ENCODE measurements at places on chromosomes 6 and 20.

DNA sequence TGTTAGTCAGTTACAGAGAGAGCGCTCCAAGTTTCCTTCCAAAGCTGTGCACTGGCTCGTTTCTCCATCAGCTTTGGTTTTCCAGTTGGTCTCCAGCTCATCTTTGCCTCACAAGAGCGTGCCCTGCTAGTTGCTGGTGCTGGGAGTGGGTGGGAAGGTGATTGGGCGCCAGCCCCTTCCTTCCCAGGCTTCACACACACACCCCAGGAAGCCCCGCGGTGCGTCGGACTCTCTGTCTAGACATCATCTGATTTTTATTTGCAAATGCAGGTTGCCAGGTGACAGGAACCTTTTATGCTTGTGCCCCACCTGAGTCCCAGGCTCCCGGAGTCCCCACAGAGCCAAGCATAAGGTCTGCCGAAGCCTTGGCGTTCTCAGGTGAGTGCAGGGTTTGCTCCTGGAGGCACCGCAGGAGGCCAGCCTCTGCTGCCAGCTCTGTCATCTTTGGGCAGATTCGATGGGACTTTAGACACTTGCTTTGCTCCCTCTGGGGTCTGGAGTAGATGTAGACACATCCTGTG lies 7.1 kb downstream of the IRF4 start:
- DNase-seq, result no peak

DNA sequence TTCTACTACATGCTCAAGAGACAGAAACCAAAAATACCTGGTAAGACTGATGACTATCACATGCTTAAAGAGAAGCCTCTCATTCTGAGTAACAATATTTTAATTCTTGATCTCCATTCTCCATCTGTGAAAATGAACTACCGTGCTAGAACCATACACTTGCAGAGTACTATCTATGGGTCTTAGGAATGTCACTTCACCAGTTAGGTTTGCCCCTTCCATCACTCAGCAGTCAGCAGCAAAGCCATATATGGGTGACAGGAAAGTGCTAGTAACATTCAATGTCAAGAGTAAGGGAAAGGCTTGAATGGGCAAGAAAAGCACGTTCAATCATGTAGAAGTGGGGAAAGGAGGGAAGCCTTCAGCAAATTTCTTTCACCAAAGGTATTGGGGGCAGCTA lies 2.3 kb downstream of the DNAAF9 start:
- DNase-seq, result no peak

DNA sequence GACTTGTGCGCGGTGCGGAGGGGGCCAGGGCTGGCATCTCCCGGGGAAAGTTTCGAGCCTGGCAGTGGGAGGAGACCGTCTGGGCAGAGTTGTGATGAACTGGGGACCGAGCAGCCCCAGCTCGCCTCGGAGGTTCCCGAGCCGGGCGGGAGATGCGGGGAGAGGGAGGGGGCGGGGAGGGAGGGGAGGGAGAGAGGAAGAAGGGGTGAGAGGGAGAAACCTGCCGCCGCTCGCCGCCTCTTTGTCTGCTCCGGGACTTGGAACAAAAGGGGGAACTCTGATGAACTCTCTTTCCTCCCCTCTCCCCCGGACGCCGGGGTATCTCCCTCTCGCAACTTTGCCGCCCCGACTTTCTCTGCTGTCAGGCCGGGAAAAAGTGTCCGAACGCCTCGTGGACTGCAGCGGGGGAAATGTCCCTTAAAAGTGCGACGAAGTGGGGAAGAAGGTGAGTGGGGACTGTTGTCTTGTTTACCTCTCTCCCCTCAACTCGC lies 72.7 kb downstream of the SOX4 start:
- no peak for DNase-seq

DNA sequence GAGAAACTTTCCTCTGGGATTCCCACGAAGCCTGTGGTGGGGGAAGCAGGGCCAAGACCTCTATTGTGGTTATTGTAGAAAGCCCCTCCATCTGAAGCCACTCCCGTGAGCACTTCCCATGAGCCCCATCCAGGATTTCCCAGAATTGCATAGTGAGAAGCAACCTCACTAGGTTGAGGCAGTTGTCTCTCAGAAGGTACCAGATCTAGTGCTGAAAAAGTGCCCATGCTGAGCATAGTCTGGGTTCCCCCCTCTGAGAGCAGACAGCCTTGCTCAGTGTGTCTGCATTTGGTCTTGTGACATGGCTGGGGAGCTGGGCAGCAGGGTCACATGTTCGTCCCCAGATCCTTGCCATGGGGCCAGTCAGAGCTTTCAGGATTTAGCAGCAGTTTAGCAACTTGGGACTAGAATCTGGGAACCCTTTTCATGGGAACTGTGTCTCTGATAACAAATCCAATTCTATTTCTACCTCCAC lies 38.6 kb downstream of the SLC9A8 start:
- no peak for DNase-seq

GRCh38 chr6:26200918-26201721 lies 113.9 kb downstream of the HFE start:
- DNase-seq, result no peak

- DNase-seq, result no peak
Observed at GRCh38 chr6:14354919-14355572, 237.5 kb downstream of the CD83 start.

DNA sequence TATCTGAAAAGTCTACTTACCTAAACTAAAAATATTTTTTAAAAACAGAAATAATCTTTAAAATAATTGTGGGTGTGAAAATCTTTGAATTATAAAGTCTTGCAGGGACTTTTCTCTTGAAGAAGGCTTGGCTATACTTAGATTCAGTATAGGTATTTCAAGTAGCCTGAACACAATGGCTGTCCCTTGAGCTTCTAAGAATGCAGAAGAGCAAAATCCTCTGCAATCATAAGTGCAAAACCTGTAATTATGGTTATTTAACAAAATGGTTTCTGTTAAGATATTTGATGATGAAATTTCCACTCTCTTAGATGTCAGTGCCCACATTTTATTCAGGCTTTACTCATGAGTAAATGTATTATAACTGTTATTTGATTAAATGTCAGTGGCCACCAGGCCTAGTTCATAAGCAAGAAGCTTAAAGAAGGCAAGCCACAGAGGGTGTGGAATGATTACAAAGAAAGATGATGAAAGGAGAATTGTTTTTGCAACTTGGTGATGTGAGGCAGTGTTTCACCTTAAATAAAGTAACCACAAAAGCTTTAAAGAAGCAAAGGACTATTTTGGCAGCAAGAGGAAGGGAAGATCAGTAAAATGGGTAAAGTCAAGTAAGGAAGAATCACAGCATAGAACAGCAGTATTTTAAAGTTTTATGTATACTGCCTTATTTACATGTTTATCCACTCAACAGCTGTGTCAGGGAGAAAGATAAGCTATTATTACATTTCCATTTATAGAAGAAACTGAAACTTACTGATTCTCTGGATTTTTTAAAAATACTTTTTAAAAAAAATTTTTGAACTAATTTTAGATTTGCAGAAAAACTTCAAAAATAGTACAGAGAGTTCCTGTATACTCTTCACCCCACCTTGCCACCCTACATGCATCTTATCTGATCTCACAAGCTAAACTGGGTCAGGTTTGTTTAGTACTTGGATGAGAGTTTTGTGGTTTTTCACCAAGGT lies 351.2 kb upstream of the RUNX2 start:
- DNase-seq, result no peak

- no peak for DNase-seq
Observed at GRCh38 chr6:43634702-43635303, 837 bp upstream of the MAD2L1BP start.

GRCh38 chr6:166767230-166767629 lies 140.2 kb upstream of the RPS6KA2 start:
- no peak for DNase-seq

GRCh38 chr20:7775072-7775471 lies 165.2 kb downstream of the HAO1 start:
- no peak for DNase-seq

- no peak for DNase-seq
Observed at GRCh38 chr20:3933218-3933617, 44.0 kb downstream of the PANK2 start.

DNA sequence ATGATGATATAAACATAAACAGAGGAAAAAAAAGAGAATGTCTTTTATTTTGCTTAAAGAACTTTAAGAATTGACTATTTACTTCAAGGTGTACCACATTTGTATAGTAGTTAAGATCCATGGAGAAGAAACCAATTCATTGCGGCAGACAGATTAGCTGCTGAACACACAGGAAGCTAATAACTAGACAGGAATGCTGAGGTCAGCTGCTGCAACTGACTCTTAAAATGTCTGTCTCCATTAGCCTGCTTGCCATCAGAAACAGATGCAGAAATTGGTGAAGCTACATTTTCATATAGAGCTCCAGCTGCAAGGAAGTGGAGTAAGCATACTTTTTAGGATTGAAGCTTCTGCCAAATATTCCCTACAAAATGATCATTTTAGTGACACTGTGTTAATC lies 939.5 kb downstream of the EPHA7 start:
- no peak for DNase-seq

DNA sequence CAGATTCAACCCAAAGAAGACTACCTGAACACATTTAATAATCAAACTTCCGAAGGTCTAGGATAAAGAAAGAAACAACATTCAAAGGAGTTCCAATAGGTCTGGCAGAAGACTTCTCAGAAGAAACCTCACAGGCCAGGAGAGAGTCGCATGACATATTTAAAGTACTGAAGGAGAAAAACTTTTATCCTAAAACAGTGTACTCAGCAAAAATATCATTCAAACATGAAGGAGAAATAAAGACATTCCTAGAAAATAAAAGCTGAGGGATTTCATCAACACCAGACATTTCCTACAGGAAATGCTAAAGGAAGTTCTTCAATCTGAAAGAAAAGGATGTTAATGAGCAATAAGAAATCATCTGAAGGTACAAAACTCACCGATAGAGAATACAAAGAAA lies 108.6 kb downstream of the BTBD9 start:
- DNase-seq, result no peak

DNA sequence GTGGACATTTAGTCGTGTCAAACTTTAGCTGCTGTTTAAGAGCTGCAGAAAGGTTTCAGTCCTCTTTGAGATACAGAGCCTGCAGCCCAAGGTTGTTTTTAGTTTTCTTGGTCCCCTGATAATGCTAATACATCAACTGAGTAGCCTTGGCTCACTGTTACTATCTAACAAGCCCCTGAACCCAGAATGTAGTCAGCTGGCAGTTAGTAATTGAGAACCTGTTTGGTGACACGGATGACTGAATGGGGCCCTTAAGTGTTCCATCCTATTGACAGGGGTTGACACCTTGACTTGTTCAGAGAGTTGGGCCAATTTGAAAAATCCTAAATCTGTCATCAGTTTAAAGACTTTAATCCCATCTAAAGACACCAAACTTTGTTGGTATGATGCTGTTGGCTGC lies 2.8 kb downstream of the RTN4IP1 start:
- no peak for DNase-seq

DNA sequence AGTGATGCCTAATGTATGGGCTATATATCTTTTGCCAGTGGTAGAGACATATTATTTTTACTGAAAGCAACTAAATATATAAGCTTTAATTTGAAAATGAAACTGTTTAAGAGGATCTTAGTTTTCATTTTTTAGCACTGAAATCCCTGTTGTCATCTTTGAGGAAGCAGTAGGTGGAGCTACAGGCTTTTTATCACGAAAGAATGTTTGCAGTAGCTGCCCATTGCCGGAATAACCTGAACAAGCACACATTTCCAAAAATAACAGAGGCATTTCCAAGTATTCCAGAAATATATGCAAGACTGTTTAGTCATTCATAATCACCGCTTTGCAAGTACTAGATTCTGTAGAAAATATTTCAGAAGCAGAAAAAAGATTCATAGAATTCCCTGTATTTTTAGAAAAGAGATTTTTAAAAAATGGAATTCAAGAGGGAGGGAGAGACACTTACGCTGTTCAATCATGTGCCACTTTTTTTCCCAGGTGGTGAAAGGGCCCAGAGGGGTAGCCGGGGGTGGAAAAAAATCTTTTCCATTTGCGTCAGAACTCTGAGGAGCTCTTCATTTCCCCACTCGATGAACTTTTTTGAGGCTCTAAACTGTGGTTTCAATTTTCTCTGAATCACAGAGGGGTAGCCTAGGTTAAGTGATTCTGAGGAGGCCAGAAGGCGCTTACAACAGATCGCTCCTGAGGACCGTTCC lies 142.5 kb upstream of the FERMT1 start:
- DNase-seq, result no peak

DNA sequence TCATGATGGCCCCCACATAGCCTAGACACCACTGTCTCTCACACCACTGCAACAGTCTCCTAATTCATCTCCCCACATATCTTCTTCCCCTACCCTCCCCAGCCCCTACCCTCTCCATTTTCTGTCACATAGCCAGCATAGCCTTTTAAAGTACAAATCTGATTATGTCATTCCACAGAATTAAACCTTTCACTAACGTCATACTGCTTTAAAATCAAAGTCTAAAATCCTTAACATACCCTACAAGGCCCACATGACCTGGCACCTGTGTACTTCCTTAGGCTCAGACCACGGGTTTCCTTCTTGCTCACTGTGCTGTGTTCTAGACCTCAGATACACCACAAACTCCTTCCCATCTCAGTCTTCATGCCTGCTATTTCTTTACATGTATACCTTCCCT lies 5.9 kb downstream of the OSTM1 start:
- DNase-seq, result no peak

- no peak for DNase-seq
Observed at GRCh38 chr20:52552181-52552872, 360.7 kb upstream of the ZFP64 start.

GRCh38 chr6:77448546-77448945 lies 14.7 kb downstream of the HTR1B start:
- DNase-seq, result no peak

Data from NCI-H1436 (cell line).